Endothelial cell of umbilical vein (primary cell): ENCODE measurements at places on chromosomes 3 and 15. TPM values are rescaled to one million over a fixed set of nuclear protein-coding genes. Genes with fewer than 3 reads are reported as not detected.
A peak's percentile ranks its signal among the peaks of the same experiment; 100 is the strongest.

PLCD1 gene
- polyA plus RNA-seq, result 12.6 and 13.1 TPM in 2 replicates

AGBL1 gene
- not detected in 2 replicates for polyA plus RNA-seq

GOLGA8T gene
- 0.04 TPM in 1 of 2 replicates, not detected in the other for polyA plus RNA-seq

EPHA3 gene
- not detected in 2 replicates for polyA plus RNA-seq

GOLGA8Q gene
- polyA plus RNA-seq, result 0.06 and 0.46 TPM in 2 replicates

CIDEC gene
- polyA plus RNA-seq, result 0.14 TPM in 1 of 2 replicates, not detected in the other

FETUB gene
- not detected in 2 replicates for polyA plus RNA-seq

TMA7 gene
- 73.0 and 137 TPM in 2 replicates for polyA plus RNA-seq

UBAP1L gene
- 1.9 and 2.9 TPM in 2 replicates for polyA plus RNA-seq

MUC20 gene
- 0.18 TPM in 1 of 2 replicates, not detected in the other for polyA plus RNA-seq

EFCC1 gene
- polyA plus RNA-seq, result 1.3 and 1.6 TPM in 2 replicates

COX17 gene
- 15.3 and 19.8 TPM in 2 replicates for polyA plus RNA-seq

NDN gene
- polyA plus RNA-seq, result 23.1 and 26.7 TPM in 2 replicates

KCNMB3 gene
- polyA plus RNA-seq, result 1.1 and 1.2 TPM in 2 replicates

- DNase-seq, result no peak
These were observed 62.7 kb upstream of the NR2C2 start for GRCh38 chr3:14884665-14885064.

- no peak for DNase-seq
These were observed 3.9 kb downstream of the MKRN3 start for GRCh38 chr15:23569151-23569925.

- DNase-seq, result no peak
These were observed 23.0 kb downstream of the CACNA2D2 start for GRCh38 chr3:50480471-50480870.

DNA sequence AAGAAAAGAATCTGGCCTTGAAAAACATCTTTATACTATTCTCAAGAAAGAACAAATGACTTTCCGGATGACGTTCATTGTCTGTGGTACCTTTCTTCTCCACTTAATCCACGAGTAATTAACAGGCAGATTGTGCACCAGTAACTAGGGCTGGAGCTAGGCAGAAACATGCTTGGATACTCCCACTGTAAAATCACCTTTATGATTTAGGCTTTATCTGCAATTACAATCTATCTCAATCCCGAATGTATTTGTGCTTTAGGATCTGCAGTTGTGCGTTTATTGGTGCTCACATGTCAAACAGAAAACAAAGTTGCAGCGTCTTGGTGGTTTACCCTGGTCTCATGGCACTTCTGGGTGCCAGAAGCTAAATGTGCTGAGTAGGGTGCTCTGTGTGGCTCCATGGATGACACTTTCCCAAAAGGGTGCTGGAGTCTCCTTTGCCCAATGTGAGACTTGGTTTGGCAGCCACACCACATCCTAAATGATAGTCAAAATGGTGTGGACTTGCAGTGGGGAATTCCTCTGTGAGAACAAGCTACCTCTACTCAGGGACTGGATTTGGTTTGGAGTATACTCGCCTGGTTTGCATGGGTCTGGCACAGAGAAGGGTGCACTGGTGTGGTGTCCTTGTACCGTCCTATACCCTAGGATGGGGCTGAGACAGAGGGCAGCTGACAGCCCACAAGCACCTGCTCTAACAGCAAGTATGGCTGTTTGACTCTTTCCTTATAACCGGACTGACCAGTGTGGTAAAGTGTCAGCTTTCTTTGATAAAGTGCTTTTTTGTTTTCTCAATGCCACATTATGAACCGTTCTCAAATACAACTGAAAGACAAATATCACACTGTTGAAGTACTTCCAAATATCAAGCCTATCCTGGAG, 7.7 kb downstream of the SERP1 start:
- no peak for DNase-seq

DNA sequence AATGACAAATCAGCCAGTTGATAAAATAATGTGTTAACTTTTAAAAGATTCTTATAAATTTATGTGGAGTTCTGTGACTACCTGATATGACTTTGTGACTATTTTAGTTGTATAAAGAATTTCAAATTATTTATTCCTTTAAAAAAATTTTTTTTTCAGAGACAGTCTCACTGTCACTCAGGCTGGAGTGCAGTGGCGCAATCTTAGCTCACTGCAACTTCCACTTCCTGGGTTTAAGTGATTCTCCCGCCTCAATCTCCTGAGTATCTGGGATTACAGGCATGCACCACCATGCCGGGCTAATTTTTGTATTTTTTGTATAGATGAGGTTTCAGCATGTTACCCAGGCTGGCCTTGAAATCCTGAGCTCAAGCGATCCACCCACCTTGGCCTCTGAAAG, 48.5 kb downstream of the MBNL1 start:
- peak; percentile 25 for DNase-seq

DNA sequence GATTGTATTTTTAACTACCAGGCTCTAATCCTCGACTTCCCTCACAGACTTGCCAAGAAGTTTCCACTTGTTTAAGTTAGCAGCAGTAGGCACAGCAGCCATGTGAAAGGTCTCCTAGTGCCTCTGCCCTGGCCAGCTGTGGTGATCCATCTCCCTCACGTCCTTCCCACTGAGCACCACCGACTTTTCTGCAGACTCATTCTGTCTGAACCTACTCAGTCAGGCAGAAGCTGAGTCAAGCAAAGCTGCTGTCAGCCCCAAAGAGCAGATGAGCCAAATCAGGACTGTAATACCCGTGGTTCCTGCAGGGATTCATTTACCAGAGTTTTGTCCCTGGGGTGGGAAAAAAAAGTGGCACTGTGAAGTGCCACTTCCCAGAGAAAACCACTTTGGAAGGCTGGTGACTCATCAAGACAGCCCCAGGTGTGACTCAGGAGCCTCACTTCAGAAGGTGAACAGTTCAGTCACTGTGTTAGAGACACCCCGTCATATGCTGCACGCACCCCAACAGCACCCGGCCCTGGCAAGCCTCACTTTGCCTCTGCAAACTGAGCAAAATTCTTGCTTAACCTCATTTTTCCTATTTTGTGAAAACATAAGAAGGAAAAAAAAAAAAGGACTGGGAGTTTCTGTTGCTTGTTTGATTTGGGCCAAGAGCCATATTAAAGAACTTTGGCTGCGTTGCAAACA, 76.0 kb downstream of the WWTR1 start:
- peak; percentile 84 for DNase-seq

DNA sequence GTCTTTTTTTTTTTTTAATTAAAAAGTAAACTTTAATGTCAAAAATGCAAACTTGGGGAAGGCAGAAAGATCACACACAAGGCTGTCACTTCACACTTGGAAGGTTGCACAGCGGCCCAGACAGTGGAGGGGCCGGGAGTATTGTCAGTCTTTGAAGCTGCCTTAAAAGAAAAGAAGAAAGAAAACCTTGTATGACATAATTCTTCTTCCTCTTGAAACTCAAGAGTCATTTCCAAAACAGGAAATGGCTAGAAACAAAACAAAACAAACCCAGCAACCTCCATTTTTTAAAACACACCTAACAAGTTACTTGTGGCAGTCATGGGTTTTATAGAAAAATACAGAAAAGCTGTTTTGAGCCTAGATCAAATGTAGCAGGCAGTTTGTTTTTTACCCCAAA, 68.1 kb upstream of the MAGI1 start:
- DNase-seq, result peak; percentile 70

DNA sequence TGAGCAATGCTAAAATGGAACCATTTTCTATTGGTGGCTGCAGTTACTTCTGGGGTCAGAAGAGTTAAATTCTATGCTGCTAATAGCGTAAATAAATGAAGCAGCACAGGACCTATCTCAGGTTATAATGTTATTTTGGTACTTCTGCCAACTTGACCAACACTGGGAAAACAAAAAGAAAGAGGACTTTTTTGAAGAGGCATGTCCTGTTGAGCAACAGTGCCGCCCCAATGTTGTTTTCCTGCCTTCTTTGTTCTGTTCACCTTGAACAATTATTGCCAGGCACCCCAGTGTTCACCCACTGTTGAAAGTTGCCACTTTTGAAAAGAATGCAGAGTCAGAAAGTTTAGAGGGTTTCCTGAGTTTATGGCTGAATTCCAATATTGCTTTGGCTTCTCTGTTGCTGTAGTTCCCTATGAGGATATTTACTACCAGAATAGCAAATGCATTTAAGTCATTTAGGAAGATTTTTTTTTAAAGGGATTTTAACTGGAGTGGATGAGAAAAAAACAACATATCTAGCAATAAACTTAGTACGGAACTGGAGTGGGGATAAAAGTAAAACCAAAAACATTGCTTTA, 679.0 kb upstream of the DPPA4 start:
- no peak for DNase-seq

- no peak for DNase-seq
These were observed 709 bp downstream of the SCAMP5 start for GRCh38 chr15:74995779-74996765.

DNA sequence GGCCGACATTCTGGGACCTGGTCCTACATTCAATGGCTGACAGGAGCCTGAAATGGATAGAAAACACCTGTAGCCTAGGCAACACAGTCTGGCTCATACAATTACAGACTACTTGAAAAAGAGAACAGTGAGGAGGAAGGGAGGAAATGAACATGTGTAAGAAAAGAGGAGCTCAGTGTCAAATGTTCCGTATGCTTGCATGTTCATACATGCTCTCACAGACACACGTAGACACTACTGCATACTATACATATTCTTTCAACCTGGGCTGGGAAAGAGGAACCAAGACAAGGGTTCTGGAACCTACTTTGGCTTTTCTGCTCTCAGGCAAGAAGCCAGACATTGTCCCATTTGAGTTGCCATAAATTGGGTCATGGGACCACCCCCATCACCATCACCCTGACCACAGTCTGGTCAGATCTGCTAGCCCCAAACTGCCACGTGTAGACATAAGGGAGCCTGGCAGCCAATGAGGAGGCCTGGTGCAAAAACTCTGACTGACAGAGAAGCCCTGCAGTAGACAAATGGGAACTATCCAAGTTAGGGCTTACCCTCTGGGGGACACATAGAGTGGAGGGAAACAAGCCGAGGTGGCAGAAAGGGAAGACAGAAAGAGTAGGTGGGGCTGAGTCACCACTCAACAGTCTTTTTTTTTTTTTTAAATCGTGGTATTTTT, 310.0 kb downstream of the SHQ1 start:
- DNase-seq, result no peak

GRCh38 chr3:115838786-115839185, 215.5 kb downstream of the GAP43 start:
- DNase-seq, result no peak

- DNase-seq, result no peak
These were observed 60.6 kb upstream of the CADPS start for GRCh38 chr3:62935793-62936192.

DNA sequence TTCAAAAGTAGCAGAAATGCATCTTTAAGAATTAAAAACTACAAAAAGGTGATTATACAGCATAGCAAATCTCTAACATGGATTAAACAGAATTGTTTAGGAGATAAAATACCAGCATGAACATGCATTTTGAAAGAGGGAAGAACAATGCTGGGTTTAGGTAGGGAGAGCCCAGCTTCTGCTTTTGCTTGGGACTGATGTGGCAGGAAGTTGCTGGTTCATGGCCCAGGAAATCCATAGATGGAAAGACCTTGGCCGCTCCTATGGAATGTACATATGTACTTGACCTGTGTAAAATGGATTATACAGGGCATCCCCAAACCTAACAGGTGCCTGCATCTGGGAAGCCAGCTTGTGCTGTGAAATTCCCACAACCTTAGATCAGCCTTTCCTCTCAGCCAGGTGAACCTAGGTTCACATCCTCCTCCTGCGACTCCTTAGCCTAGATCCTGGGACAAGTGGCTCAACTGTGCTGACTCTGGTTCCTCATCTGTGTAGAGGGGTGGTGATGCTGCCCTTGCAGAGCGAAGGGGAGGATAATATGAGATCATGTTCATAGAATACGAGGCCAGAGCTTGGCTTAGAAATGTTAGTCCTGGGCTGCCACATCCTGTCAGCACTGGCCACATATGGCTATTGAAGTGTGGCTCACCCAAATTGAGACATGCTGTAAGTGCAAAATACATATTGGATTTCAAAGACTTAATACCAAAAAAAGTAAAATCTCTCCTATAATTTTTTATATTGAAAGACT, 47.0 kb upstream of the PLXNA1 start:
- DNase-seq, result no peak

- peak; percentile 32 for DNase-seq
These were observed 23.6 kb downstream of the TLNRD1 start for GRCh38 chr15:81024265-81024872.

DNA sequence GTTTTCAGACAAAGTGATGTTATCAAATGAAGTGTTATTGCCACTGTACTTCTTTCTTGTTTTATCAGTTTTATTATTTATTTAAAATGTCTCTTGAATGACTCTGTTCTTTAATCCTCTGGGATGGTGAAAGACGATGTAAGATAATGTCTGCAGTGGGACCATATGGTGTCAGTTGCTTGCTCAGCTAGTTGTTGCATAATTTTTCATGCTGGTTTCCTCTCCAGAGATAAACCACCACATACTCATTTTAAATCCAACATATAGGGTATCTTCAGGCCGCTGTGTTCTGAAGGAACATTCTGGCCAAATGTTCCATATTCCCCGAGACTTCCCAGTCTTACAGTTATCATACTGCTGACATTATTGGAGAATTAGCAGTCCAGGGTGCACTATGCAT, 75.9 kb downstream of the GABRG3 start:
- DNase-seq, result no peak

- DNase-seq, result no peak
These were observed 4.5 kb downstream of the DNAJC13 start for GRCh38 chr3:132421832-132422231.

- DNase-seq, result no peak
These were observed 61.6 kb downstream of the STAG1 start for GRCh38 chr3:136690599-136690998.

DNA sequence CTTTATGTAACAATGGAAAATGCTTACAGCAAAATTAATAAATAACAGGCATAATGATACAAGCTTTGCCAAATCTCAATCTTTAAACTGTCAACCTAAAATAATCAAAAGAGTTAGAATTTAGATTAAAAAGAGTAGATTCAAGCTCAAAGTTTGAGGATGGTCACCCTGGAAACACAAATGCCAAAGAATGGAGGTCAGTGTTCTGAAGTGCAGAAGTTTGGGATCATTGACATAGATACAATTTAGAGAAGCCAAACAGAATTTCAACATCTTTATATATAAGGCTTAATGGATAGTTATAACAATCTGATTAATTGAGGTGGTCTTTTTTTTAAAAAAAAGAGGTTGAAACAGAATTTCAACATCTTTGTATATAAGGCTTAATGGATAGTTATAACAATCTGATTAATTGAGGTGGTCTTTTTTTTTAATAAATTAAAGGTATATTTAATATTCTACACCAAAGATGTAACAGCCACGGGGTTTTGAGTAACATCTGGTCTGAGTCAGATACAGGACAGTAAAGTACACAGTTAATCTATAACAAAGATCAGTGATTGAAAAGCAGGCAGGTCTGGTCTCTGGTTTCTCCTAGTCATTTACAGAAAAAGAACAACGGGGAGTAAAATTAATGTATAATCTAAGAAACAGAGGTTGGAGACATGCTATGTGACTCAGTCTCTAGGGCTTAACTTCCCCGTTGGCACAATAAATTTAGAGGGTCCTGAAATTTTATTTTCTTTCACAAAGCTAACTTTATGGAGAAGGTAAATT, 490.7 kb downstream of the GBE1 start:
- no peak for DNase-seq

- no peak for DNase-seq
These were observed 420.9 kb downstream of the MAGI1 start for GRCh38 chr3:65617787-65618186.

- DNase-seq, result peak; percentile 39
These were observed 440.9 kb downstream of the FOXP1 start for GRCh38 chr3:71142441-71143161.

GRCh38 chr3:172580680-172581401, 57.6 kb upstream of the TNFSF10 start:
- DNase-seq, result peak; percentile 43

- DNase-seq, result no peak
These were observed 3.8 kb downstream of the P4HTM start for GRCh38 chr3:48993834-48994233.

- peak; percentile 22 for DNase-seq
These were observed 49.4 kb downstream of the NKIRAS1 start for GRCh38 chr3:23867400-23867799.
